ENCODE measurements at places on chromosomes 5 and 9.

- DNase-seq: no peak
These were observed 220.6 kb downstream of the MELK start for GRCh38 chr9:36793277-36793676.

DNA sequence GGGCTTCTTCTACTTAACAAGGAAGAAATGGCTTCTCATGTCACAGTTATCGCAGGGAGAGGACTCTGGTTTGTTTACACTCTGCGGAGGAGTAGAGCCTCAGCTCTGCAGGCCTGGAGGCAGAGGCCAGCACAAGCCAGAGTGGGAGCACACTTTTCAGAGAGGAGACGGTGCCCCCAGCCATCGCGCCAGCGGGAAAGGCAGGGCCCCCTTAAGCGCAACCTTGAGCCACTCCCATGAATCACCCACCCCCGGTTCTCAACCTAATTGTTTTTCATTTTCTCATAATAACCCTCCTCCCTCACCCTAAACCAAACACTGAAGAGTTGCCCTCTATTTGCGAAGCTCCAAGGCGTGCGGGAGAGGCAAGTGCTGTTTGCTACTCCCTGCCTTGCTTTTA lies 208.4 kb upstream of the TBCA start:
- DNase-seq: no peak

- no peak for DNase-seq
These were observed 7.9 kb downstream of the BTNL9 start for GRCh38 chr5:181047921-181048320.

DNA sequence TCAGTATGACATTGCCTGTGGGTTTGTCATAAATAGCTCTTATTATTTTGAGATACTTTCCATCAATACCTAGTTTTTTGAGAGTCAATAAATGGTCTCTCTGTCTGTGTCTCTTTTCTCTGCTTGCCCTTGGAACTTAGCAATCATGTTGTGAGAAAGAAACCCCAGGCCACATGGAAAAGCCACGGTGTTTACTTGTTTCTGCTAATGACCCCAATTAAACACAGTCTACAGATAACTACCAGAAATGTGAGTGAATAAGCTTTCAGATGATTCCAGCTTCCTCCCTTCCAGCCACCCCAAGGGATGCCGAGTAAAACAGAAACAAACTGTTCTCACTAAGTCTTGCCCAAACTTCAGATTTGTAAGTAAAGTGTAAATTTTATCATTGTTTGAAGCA lies 584.9 kb downstream of the MAT2B start:
- no peak for DNase-seq

DNA sequence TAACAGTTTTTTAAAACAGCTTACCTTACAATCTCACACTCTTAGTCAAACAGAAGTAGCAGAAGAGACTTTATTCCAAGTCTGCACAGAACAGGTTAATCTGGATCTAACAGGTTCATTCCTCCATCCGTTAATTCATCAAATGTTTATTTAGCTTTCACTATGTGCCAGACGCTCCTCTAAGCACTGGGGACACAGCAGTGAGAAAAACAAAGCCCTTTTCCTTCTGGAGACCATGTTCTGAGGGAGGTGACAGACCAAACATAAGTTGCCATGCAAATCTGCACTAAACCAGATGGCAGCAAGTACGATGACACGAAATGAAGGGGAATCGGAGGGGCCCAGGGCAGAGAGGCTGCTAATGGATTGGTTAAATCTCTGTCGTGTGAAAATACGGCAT lies 17.1 kb upstream of the GLIPR2 start:
- DNase-seq: no peak

DNA sequence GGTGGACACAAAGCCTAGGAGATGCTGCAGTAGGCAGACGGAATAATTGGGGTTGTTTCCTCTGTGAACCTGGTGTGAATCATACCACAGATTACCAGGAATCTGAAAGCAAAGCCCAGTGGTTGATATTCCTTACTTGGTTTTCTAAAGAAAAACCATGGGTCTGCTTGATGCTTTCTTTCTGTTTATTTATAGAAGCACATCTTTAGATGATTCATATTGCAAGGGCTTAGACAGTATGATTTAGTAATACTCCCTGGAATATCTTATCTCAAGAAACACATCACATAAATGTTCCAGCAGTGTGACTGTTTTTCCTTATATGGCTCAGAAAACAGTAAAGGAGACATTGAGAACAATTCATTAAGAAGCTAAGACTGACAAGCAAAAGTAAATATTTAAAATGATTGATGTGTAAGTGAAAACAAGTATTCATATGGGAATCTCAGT lies 623.3 kb downstream of the RAB3C start:
- no peak for DNase-seq

GRCh38 chr9:112719241-112719691 lies 1.3 kb upstream of the INIP start:
- DNase-seq: no peak

DNA sequence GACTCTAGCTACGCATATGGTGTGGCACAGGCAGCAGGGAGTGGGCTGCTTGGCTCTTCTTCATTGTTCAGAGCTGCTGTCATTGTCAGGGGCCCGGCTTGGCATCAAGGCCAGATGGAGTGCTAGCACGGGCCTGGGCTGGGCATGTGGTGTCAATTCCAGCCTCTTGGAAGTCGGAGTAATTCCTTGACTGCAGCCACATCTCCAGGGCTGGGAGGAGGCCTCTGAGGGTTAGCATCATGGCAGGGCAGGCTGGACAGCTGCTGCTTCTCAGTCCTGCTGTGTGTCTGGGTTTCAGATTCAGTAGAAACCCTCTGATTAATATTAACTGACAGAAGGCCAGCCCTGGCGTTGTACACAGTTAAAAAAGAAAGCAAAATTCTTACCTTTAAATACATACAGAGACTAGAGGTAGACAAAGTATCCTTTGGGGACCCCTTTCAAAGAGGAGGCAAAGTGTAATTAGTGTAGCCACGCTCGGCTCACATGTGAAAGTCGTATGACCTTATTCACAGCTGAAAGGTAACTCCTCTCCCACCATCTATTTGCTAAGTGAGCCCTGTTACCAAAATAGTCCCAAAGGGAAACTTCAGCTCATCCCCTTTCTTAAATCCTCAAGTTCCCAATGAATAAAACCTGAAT lies 126.4 kb downstream of the DOCK2 start:
- DNase-seq: no peak

DNA sequence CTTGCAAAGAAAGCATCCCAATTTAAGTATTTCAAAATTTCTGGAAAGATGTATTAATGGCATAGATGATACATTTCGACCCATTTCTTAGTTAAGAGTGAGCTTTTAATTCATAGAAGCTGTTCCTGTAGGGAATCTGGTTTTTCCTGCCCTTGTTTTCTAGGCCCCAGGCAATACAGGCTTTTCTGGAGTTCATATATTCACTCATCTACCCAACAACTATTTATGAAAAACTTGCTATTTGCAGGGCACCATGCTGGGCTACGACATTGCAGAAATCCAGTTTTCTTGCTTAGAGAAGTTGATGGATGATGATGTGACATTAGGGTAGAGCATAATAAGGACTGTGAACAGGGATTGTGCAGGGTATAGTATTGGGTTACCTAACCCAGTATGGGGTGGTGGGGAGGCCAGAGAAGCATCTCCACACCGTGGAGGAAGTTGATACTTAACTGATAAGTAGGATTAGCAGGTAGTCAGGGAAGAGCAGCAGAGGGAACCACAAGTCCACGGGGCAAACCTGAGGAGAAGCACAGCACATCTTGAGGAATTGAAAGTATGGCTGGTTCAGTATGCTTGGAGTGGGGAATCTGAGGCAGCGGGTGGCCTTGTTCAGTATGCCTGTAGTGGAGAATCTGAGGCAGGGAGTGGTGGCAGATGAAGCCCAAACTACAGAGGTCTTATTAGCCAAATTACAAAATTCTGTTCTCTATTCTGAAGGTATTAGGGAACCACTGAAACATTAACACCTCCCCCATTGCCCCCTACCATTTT lies 247.5 kb downstream of the ARRDC3 start:
- DNase-seq: no peak

DNA sequence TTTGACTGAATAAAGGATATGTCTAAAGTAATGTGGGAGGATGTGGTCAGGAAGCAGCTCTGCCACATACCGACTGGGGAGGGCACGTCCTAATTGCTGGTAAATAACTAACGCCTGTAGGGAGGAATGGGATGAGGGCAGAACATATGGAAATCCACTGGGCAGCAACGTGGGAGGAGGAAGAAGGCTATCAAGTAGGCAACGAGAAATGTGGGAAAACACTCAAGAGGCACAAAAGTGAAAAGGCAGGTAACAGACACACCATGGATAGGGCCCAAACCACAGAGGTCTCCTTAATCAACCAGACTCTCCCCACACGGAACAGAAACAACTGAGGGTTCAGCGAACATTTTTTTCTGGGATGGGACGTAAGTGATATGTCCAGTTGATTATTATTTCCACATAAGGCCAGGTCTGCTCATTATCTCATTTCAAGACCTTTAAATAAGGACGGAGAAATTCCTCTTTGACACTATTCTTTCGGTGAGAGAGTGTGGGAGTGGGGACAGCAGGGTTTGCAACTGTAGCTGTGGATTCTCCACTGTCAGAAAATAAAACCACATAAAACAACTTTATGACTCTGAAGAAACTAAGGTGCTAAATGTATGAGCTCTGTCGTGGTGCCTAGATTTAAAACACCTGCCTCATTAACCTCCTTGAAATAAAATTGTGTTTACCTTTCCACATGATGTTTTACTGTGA lies 17.0 kb downstream of the IARS1 start:
- DNase-seq: no peak
